Activated naive CD8-positive, alpha-beta T cell treated with anti-CD3 and anti-CD28 coated beads, Interleukin-2, amount 50 U/mL, for 24 hours (primary cell): ENCODE measurements at places on chromosomes 1 and 21.

DNA sequence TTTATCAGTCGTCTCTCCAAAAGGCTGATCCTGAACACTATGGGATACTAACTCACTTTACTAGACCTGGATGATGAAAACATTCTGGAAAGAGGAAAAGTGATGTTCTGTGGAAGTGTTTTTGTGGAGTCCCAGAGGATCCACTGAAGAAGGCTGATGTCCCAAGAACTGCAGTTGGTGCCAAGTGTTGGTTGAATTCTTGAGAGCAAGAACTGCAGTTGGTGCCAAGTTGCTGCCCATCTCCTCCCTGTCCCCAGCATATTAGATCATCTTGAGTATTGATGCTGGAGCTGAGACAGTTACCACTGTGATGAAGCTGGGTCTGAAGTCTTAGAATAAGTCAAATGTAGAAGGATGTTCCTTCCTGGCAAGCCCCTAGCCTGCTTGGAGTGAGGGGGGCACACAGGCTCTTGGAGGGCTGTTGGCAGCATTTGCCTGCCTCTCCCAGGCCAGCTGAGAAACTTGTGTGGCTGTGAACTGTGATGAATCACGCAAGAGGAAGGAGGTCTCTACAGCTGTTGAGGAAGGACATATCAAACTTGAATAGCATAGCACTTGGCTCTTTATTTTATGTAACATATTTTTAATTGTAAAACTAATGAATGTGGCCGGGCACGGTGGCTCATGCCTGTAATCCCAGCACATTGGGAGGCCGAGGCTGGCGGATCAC lies 48.1 kb downstream of the DNAJC6 start:
- DNase-seq = no peak

DNA sequence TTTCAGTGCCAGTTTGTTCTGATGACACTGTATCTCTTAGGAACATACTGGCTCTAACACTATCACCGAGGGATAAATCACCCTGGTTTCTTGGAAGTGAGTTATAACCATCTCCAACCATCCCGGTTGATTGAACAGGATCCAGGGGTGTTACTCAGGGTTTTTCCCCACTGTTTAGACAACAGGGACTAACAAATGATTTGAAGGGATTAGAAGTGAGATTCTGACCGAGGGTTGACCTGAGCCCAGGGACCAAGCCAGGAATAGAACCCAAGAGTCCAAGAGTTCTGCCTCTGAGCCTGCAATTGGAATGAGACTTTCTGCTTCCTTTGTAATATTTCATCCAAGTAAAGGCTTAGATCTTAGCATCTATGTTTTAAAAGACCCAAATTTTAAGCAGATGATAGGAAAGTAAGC lies 154.0 kb downstream of the DHRS3 start:
- no peak for DNase-seq

DNA sequence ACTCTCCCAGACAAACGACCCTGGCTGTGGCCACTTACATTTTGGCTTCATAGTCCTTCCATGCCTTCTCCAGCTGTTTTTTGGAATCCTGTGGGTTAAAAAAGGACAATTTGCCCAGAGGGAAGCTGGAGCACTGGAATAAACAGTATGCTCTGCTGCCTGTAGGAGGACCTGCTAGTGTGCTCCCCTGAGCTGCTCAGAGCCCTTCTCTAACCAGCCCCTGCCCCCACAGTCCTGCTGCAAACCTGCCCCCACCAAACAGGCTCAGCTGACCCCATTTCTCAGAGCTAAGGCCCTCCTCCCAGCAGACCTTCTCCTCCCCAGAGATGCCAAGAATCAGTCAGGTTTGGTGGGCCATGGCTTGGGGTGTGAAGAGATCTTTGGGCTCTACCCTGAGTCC lies 26.9 kb upstream of the TCEA3 start:
- no peak for DNase-seq

DNA sequence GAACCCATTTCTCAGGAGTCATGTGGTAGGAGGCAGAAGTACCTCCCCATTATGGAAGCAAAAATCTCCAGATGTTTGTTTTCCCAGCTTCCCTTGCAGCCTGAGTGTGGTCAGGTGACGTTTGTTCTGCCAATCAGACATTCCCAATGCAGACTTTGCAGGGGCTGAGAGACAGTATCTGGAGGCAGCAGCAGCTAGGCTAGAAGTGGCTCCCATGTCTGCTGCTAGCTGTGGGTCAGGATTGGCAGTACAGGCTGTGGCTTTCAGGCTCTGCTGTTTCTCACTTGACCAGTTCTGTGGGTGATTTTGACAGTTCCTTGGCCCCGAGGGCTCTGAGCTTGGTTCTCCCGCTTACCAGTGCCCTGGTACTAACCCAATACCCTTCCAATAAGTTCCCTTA lies 58.6 kb upstream of the NBPF3 start:
- no peak for DNase-seq
